Activated CD4-positive, CD25-positive, alpha-beta regulatory T cell treated with anti-CD3 and anti-CD28 coated beads, Interleukin-2, amount 50 U/mL, for 16 hours (primary cell): ENCODE measurements at places on chromosomes 5 and 9.

DNA sequence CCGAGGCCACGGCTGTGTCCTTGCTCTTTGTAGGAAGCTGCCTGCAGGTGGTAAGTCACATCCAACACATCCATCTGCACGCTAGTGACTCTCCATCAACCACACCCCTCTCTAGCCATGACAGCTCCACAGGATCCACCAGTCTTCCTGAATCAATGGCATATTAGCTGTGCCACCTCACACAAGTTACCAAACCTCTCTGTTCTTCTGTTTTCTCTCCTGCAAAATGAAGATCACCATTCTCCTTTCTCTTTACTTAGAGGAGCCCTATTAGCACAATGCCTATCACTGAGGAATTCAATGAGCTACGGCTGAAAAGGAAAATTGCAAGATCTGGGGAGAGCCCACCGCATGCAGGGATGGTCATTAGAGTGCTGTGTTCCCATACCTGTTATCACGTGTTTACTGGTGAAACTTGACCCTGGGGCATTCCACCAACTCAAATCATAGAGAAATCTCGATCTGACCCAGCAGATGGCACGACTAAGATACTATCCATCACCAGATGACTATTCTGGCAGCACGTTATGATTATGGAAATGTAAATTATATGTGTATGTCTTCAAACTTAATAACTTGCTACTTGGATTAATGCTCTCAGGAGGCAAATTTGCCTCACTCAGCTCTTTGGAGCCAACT lies 20.9 kb downstream of the WHRN start:
- no peak for DNase-seq

GRCh38 chr5:97412959-97413358 lies 229.9 kb upstream of the RIOK2 start:
- DNase-seq = no peak

DNA sequence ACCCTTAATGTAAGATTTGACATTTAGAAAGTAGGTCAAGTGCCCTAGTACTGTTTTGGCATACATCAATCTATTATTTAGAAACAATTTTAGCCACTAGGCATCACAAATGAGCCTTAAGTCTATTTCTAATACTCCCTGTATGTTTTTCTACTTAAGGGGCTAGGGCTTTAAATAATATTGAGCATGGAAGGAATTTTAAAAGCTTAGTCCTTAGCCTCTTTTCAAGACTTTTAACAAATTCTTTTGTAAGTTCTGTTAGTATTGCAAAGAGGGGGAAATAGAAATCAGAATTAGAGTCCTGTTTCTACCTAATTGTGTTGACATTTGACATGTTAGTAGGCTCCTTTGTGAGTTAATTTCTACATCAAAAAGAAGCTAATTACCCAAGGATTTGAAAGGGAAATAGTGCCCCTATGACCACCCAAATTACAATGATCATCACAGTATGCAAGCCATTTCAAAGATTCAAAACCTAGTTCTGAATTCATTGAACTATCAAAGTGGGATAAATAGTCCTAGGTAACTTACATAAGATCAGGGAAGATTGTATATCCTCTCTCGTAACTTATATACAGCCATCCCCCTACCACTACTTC lies 647.8 kb upstream of the ACO1 start:
- DNase-seq = no peak

DNA sequence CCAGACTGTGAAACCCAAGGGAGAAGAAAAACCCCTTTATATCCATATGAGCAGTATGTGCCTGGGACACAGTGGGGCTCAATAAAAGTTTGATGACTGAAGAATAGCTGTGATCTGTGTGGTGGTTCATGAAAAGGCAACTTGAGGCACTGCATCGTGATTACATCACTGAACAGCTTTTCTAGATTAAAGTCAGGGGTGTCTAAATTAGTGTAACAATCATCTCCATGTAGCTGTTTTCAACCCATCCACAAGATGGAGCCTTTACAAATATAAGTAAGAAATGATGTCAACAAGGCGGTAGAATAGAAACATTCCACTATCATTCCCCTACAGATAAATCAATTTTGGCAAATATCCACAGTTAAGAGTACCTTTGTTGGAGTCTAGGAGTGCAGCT lies 55.5 kb downstream of the PRRC1 start:
- DNase-seq = no peak

GRCh38 chr5:72244862-72245371 lies 75.1 kb downstream of the MRPS27 start:
- no peak for DNase-seq

DNA sequence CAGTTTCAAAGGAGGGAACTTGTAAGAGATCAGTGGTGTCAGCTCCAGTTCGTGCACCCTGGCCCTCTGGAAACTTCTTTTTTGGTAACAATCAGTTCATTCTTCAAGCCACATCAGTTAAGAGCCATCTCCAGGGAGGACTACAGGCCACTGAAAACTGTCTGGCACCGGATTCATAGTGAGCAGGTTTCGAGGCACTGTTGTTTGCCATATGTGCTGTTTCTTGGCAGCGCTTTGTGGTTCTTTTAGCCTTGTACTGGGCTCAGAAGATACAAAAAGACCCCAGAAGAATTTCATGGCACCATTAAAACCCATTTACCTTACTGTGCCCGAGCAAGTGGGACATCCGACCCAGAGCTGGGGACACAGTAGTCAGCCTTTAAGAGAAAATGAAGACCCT lies 68.5 kb downstream of the OTULIN start:
- DNase-seq = no peak

- no peak for DNase-seq
Observed at GRCh38 chr9:133332381-133332730, 3.6 kb downstream of the SURF6 start.

DNA sequence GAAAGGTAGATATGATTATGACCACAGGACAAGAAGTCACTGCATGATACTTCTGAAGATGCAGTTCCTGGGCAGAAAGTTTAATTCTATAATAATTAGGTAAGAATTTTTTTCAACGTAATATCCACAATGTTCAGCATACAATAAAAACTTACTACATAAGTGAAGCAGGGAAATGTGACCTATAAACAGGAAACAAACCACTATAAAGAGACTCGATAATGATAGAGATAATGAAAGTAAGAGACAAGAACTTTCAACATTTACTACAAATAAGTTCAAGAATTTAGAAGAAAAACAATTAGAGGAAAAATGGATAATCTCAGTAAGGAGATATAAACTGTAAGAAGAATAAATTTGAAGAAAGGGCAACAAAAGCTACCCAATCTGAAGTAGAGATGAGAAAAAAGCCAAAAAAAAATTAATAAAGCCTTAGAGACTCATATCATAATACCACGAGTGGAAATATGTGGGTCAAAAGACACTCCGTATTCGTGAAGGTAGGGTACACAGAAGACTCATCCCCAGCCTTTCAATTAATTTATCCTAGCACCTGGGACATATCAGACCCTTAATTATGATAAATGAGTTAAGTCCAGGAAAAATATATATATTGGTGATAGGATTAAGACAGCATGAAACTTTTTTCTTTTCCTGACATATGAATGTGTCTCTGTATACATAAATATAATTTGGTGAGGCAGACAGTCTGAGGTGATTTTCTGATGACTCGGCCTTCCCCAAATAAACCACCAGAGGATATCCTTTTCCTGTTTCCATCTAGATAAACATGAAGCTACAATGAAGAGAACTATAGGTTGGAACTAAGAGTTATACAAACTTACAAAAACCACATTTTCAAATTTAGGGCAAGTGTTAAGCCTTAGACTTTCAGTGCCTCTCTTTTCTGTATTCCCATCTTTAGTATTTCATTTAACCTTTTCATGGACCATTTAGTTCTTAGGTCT lies 120.4 kb downstream of the RAPGEF6 start:
- DNase-seq = no peak

GRCh38 chr9:14317667-14318320 lies 3.9 kb upstream of the NFIB start:
- DNase-seq = no peak

GRCh38 chr5:56386046-56386445 lies 152.9 kb upstream of the ANKRD55 start:
- DNase-seq = no peak

- DNase-seq = no peak
Observed at GRCh38 chr5:90571147-90571773, 12.7 kb downstream of the ADGRV1 start.

DNA sequence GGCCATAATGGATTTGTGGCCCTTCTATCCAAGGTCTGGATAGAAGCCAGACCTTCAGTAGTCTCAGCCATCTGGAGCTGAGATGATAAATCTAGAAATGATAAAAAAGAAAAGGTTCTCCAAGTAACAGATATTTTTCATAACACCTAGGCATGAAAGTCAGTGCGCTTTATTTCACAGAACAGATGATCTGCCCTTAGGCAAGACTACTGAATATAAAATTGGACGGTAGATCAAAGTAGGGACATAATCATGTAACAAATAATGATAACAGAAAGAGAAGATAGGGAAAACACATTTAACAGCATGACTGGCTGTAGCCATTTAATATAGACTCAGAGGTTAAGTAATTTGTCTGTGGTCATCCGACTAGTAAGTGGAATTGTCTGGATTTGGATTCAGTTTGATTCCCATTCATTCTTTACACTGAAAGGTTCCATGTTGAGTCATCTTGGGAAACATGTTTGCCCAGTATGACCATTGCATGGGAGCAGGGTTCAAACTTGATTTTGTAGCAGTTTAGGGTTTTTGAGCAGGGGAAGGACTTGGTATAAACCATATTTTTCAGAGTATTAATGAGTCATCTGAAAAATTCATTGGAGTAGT lies 4.1 kb upstream of the CAVIN4 start:
- DNase-seq = no peak

DNA sequence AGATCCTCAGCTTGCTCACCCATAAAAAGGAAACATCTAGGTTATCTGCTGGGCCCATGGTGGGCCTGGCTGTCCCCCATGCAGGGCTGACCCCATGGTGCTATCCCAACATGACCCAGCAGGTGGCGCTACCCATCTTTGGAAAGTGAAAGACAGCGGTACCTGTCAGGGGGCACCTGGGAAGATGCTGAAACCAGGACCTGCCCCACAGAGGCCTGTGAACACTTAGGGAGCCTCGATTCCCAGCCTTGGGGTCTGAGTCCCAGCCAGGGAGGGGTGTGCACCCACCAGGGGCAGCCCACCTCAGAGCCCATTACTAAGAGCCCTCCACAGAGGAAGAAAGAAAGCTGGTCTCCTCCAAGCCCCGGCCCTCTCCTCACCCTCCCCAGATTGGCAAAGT lies 46.6 kb upstream of the IPPK start:
- DNase-seq = peak; percentile 78

DNA sequence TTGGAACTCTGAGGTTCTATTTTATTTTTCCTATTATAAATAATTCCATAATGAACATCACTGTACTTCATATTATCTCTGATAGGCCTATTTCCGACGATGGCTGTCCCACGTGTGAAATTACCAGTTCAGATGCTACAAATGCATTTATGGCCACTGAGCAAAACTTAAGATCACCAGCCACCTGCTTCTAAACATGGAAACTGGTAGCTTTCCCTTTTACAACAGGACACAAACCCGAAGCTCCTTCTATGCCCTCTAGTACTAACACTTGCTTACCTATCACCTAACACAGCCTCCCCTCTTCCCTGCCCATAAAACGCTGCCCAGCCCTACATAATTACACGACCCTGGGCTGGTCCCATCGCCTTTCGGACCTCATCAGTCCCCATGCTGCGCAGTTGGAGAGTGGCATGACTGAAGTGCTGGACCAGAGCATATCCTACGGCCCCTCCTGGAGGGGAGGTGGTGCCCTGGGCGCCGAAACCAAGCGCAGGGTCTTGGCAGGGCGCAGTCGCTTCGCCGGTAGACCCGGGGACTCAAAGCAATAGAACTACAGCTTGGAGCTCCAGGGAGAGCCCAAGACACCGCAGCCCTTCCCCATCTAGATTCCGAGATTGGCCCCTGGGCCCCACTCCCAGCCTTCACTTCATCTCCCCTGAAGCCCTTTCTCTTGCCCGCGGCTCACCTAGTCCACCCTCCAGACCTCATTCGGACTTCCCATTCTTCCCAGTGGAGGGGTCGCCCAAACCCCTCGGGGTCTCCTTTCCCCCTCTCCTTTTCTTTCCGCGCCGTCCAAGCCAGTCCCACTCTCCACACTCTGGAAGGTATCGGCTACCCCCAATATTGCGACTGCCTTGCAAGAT lies 1.0 kb upstream of the SAP30L start:
- DNase-seq = no peak

GRCh38 chr9:21687351-21687750 lies 115.1 kb upstream of the MTAP start:
- DNase-seq = no peak

DNA sequence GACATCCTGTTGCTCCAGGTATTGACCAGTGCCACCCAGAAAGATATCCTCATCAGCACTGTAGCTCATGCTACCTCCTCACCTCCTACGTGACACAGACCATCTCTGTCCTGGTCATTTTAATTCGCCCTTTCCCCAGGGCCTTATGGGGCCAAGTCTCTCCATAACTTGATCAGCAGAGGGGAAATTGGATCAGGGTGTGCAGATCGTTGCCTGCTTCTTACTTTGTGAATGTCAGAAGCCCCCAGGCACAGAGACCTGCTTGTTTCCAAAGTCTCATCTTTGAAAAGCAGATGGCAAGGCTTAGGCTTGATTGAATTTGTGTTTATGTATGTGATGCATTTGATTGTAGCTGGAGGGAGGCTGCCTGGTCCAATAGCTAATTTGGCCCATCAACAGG lies 8.8 kb upstream of the DBH start:
- no peak for DNase-seq

- no peak for DNase-seq
Observed at GRCh38 chr9:116442528-116442927, 244.6 kb upstream of the TRIM32 start.

GRCh38 chr5:126460459-126460858 lies 37.2 kb downstream of the GRAMD2B start:
- no peak for DNase-seq

GRCh38 chr9:109903515-109904138 lies 123.6 kb downstream of the PALM2AKAP2 start:
- DNase-seq = peak; percentile 30

DNA sequence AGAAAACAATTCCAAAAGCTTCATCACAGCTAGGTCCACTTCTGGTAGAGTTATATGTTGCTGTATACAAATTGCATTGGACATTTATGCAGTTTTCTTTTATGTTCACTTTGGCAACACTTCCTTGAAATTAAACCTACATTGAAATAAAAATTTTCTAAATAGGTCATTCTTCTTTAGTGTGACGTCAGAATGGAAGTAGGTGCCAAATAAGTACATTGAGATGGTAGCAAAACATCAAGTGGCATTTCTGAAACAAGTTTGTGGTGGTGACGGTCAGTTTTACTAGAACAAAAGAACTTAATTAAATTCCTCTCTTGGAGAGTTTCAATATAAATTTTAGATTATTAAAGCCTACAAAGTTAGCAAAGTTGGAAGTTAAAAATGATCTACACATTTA lies 895.1 kb downstream of the CDH9 start:
- no peak for DNase-seq

DNA sequence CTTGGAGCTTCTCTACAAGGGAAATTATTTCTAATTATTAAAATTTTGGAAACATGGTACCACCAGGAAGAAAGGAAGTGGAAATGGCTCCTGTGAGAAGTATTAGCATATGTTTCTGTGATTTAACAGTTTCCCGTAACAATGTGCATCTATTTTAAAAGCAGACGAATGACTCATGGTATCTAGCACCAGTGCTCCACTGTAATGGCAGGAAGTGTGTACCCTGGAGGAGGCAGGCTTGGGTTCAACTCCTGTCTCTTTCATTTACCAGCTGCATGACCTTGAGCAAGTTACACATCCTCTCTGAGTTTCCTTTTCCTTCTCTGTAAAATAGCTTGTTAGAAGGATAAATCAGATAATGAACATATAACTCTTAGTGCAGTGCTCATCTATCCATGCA lies 41.0 kb upstream of the ANGPTL2 start:
- no peak for DNase-seq
